ENCODE measurements at places on chromosomes 7 and 10.
A peak's percentile ranks its signal among the peaks of the same experiment; 100 is the strongest.

GRCh38 chr10:126131341-126131740 lies 235.0 kb downstream of the FANK1 start:
- DNase-seq, result no peak

DNA sequence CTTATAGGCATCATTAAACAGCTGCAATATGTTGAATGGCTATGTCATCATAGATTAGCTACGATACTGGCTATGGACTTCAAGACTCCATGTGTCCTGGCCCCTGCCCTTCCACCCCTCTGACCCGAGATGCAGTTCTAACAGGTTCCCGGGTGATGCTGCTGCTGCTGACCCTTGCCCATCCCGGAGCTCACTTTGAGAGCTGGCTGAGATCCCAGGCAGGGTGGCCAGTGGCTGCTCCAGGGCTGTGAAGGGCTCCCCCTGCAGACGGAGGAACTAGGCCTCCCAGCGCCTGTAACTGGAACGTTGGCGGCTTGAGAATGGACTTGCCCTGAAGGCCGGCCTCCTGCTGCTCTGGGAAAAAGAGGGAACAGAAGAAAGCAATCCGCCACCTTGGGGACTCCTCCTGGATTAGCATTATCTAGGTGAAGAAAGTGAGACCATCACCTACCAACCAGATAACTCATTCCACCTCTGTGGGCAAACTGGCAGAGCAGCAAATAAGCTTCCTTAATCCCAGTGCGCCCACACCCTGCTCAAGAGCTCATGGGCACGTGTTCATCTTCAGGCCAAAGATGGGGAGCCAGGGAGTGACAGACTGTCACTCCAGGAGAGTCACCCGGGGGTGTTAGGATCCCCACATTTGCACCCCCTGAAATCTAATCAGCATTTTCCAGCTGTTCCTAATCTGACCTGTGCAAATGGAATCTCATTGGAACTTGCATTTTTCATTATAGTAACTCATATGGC lies 56.8 kb downstream of the PARP12 start:
- peak; percentile 22 for DNase-seq

DNA sequence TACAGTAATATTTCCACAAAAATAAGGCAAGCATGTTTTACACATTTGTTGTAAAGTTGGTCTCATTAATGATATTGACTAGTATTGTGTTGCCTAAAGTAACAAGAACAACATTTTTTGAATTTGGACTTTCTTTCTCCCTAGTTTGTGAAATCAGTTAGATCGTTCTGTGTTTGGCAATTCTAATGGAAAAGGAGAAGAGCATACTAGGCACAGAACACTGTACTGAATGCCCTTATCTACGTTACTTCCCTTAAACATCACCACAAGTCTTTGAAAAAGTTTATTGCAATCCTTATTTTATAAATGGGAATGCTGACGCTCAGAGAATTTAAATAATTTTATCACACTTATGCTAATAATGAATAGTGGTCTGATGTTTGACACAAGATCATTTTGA lies 372.2 kb downstream of the EXOC4 start:
- DNase-seq, result no peak

DNA sequence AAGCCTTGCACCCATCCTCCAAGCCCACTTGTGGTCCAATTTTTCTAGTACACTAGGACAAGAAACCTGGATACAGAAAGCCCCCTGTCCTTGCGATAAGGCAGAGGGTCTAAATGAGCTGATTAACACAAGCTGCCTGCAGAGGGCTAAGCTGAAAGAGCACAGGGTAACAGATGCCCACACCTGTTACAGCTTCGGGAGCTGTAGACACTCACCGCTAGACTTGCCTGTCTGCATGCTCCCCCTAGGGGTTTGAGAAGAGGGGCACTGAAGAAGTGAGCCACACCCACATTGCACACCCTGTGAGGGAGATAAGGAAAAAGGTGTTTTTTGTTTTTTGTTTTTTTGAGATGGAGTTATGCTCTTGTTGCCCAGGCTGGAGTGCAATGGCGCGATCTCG lies 386.5 kb upstream of the AUTS2 start:
- DNase-seq, result no peak

GRCh38 chr10:65394502-65395297 lies 1531.1 kb upstream of the LRRTM3 start:
- DNase-seq, result no peak

Measured in HTR-8/SVneo (cell line).